ENCODE measurements at places on chromosomes 3 and 15.

- DNase-seq = no peak
Observed at GRCh38 chr15:39156166-39156565, 424.7 kb upstream of the THBS1 start.

- DNase-seq = peak; percentile 70
Observed at GRCh38 chr15:80773122-80773551, 6.0 kb upstream of the CEMIP start.

DNA sequence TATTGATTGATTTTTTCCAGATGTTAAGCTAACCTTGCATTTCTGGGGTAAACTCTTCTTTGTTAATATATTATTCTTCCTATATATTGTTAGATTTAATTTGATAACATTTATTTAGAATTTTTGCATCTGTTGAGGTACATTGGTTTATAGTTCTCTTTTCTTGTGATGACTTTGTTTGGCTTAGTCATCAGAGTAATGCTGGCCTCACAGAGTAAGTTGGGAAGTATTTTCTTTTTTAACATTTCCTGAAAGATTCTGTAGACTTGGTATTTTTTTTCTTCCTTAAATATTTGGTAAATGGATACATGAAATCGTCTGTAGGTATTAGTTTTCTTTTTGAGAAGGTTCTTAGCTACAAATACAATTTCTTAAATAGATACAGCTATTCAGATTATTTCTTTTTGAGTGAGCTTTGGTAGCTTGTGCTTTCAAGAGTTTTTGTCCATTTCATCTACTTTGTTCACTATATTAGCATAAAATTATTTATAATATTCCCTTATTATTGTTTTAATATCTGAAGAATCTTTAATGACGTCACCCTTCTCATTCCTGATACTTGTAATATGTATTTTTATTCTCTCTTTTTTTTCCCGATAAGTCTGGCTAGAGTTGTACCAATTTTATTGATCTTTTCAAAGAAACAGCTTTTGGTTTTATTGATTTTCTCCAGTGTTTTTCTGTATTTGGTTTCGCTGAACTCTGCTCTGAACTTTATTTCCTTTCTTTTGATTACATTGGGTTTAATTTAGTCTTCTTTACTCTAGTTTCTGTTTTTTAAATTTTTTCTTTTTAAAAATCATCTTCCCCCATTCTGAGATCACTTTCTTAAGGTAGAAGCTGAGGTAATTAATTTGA is 6.5 kb upstream of the HPS3 start:
- no peak for DNase-seq

GRCh38 chr3:182258538-182259177 is 534.6 kb upstream of the ATP11B start:
- DNase-seq = peak; percentile 83

- no peak for DNase-seq
Observed at GRCh38 chr15:66789029-66790025, 87.3 kb downstream of the SMAD6 start.

DNA sequence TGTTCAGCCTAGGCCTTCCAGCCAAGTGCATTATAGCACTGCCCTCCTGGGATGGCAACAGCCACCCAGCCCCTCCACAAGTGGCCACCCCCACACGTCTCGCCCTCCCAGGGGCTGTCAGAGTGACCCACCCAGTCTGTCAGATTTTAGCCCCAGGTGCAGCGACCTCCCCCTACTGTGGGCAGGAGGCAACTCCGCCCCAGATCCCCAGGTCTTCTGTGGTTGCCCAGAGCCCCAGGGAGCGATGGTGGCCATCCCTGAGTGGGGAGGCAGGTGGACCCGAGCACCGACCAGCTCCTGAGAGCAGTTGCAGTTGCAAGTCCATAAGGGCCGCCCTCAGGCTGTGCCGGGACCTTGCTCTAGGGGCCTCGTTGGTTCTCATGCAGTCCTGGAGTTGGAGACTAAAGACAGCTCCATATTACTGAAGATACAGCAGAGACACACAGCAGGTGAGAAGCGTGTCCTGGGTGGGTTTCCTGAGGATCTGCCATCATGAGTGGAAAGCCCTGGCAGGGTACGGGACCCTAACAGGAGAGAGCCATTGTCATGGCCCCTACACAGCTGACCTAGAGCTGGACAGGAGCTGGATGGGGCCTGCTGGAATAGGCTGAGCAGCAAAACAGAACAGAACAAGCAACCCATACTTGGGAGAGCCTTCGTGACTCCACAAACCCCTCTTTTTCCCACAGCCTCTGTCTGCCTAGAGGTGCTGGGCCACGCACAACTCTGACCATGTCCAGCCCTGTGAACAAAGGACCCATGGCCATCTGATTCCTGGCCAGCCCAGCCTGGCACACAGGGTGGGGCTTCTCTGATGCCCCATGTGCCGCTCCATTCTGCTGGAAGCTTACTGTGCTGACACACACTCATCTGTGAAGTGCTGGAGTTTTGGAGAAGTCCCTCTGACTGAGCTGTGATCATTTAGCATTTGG is 110.3 kb upstream of the ALDH1A3 start:
- no peak for DNase-seq

- DNase-seq = no peak
Observed at GRCh38 chr3:15602146-15602536, 596 bp downstream of the BTD start.

DNA sequence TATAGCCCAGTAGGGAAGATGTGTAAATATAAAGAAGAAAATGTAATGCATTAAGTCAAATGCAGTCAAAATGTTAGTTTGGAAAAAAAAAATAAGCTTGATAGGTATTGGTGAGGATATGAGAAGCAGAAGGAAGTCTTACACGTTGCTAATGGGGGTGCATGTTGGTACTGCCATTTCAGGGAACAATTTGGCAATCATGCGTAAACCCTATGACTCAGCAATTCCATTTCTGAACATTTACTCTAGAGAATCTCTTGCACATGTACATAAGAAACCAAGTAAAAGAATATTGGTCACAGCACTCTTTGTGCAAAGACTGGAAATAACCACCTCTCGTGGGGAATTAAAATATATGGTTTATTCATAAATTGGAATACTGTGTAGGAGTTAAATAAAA is 35.5 kb upstream of the TIMP4 start:
- DNase-seq = no peak

- DNase-seq = no peak
Observed at GRCh38 chr3:56862352-56863062, 60.8 kb upstream of the ARHGEF3 start.

DNA sequence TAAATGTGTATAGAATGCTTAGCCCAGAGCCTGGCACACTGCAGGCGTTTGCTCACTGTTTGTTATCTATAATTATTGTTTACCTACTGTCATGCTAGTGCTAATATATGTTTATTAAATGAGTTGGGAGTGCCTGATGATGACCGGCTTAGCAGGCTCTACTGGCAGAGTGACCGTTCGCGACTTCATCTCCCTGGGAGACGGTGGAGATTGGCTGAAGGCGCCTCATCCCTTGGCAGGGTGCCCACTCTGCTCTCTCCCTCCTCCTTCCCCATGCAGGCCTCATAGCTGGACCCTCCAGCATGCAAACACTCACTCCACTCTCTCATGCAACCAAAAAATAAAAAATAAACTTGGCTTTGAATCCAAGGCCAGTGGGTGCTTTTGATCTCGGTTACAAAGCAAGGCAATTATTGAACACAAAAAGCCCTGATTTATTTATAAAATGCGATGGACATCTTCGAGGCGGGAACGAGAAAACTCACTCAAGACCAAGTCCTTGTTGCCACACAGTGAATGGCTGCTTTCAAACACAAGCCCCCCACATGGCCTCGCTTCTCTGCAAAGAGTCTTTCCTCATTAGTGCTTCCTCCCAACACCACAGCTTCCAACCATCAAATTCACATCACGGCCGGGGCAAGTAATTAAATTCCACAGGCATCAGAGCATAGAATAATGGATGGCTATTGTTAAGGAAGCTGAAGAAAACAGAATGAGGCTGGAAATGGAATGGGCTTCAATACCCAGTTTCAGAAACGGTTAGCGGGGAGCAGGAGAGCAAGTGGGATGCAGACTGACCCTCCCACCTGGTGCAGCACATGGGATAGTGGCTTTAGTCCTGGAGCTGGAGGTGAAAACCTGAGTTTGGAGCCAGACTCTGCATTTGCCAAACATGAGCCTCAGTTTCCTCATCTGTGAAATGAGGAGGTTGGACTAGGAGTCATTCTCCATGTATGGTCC is 135.7 kb upstream of the RAD18 start:
- peak; percentile 2 for DNase-seq

GRCh38 chr3:110343945-110344344 is 727.7 kb upstream of the NECTIN3 start:
- DNase-seq = no peak

DNA sequence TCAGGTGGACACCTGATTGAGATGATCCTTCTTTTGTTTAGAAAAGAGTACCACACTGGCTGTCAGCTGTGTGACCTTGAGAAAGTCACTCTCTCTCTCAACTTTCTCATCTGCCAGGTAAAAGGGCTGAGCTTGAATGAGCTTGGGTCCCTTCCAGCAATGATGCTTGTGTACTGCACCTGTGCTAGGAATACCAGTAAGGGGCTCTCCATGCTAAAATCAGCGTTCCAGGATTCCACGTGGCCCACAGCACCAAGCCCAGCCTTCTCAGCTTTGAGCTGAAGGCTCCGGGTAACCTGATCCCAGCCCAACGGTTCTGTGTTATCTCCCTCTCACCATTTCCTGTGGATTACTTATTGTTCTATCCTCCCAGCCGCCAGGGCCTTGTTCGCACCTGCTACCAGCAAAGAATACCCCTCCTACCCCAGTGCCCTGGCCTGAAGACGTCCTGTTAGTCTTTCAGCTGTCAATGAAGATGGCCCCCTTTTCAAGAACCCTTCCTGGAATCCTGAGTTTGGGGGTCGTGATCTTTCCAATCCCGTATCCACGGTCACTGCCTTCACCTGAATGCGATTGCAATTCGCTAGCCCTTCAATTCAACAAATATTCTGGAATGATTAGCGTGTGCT is 54.2 kb upstream of the CGNL1 start:
- DNase-seq = peak; percentile 97

- no peak for DNase-seq
Observed at GRCh38 chr3:122245513-122246174, 62.2 kb downstream of the CASR start.

DNA sequence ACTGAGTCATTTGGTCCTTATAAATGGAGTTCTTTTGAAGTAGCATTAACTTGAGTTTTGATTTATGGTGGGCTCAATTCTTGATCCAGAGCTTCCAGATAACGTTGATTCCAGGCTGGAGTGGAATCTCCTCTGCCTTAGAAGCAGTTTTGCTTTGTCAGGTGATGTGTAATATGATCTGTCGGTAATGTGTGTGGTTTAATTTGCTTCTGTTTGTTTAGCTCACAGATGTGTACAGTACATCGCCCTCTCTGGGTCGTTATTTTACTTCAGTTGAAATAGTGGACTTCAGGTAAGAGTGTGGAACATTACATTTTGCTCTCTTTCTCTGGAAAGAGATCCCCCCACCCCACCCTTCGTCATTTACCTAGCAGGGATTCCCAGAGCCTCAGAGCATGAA is 23.1 kb downstream of the C3orf52 start:
- peak; percentile 91 for DNase-seq

- no peak for DNase-seq
Observed at GRCh38 chr3:99630815-99631214, 7.6 kb upstream of the COL8A1 start.

DNA sequence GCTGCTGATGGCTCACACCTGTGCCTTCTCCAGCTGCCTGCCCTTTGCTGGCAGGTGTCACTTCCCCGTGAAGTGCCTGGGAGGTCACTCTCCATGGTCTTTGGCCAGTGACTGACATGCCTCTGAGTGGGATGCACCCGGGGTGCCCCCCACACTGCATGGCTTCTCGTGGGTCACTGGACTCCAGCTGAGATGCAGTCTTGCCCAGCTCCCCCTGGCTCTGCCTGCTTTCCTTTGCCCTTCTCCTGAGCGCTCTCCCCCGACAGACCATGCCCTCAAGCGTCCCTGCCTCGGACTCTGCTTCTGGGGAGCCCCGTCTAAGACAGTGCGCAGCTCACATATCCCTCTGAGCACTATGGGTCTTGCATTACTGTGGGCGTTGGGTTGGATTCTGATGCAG is 14.4 kb downstream of the FBLN2 start:
- no peak for DNase-seq

DNA sequence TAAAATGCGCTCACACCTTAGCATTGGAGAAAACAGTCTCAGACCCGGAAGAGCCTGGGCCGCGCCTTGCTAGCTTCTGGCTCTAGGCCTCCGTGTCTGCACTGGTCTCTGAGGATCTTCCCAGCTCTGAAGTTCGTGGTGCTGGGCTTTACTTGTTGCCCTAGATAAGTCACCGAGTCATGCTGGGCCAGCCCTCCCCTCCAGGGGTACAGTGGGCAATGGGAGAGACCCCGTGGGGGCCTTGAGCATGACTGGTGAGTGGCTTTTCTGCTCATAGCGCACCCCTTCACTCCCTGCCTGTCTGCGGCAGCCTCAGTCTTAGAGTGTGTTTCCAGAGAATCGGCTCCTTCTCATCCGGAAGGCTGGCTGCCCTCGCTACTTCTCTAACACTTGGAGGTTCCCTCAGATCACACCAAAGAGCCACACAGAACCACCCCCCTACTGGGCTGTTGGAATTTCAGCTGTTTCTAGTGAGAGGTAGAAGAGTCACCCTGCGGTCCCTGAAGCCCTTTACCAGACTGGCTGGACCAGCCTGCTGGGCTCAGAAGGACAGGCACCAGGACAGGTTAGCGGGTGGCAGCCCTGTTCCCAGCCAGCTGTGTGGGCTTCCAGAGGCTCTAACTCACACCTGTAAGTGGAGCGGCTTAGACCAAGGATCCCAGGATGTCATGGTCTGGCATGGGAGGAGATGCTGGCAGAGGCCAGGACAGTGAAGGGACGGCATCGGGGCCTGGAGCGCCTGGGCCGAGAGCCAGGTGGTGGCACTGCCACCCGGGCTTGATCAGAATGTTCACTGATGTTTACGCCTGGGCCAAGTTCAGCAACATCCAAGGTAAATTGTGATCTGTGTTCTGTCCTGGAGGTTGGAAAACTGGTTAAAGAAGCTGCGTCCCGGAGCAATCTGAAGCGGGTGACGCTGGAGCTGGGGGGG is 17.9 kb downstream of the ALDH1A3 start:
- no peak for DNase-seq

- DNase-seq = no peak
Observed at GRCh38 chr15:84871428-84871985, 13.0 kb upstream of the SLC28A1 start.

DNA sequence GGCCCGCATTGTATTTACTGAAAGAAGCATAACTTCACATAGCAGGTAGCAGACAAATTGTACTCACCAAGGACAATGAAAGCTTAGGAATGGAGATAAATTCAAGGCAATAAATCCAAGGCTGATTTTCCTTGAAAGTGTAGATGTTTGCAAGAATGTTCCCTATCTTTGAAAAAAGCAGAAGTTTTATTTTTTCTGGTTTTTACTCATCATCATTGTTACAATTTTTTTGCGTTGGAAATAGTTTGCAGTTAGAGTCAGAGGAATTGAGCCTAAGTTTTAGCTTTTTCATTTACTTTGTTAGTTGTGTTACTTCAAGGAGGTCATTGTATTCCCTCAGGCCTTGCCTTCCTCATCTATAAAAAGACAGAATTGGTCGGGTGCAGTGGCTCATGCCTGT is 213.9 kb upstream of the TBL1XR1 start:
- no peak for DNase-seq

DNA sequence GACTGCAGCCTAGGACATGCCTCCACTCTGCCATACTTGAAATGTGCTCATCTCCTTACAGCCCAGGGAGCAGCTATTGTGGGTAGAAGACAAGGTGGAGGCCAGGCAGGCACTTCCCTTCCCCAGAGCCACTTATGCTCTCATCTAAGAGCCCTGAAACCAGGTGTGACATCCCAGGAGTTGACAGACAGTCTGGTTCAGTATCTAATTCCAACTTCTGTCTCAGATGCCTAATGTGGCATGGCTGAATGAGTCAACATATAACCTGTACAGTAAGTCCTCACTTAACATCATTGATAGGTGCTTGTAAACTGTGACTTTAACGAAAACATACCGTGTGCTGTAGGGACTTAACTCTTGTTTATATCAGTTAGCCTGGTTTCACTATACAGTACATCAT is 1.2 kb upstream of the CAPN3 start:
- no peak for DNase-seq
